ENCODE measurements at places on chromosomes 3 and 15.

- no peak for DNase-seq
Observed at GRCh38 chr3:134652886-134653630, 2.2 kb upstream of the KY start.

DNA sequence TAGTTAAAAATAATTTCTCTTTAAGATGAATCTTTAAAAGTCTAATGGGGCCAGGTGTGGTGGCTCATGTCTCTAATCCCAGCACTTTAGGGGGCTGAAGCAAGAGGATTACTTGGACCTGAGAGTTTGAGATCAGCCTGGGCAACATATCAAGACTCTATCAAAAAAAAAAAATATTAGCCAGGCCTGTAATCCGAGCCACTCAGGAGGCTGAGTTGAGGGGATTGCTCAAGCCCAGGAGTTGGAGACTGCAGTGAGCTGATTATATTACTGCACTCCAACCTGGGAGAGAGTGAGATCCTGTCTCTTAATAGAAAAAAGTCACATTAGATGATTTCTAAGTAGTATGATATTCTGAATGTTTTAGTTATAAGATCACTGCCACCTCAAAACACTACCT lies 322.0 kb upstream of the MANF start:
- no peak for DNase-seq

GRCh38 chr3:87179642-87180041 lies 47.5 kb upstream of the CHMP2B start:
- no peak for DNase-seq

GRCh38 chr3:151296226-151296625 lies 17.9 kb upstream of the P2RY14 start:
- DNase-seq: no peak

GRCh38 chr3:108677811-108678210 lies 79.4 kb downstream of the RETNLB start:
- DNase-seq: no peak

DNA sequence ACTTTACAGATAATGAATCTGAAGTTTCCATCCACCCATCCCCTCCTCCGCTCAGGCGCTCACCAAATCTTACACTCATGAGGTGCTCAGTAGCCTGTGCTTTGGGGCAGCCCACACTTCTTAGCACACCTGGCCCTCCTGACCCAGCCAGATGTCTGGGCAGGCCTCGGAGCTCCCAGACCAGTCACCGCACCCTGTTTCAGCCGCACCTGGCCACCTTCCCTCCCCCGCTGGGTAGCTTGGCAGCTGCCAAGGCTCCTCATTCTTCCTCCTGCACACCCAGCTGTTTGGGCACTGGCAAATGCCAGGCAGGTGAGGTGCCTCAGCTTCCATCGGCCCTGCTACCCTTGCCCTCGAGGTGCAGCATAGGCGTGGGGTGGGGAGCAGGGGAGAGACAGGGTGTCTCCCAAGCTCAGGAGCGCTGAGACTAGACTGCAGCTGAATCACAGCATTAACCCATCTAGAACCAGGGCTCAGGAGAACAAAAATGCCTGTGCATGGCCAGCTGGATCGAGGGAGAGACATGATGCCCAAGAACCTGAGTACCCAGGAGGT lies 45.8 kb downstream of the CDC25A start:
- DNase-seq: peak; percentile 56

DNA sequence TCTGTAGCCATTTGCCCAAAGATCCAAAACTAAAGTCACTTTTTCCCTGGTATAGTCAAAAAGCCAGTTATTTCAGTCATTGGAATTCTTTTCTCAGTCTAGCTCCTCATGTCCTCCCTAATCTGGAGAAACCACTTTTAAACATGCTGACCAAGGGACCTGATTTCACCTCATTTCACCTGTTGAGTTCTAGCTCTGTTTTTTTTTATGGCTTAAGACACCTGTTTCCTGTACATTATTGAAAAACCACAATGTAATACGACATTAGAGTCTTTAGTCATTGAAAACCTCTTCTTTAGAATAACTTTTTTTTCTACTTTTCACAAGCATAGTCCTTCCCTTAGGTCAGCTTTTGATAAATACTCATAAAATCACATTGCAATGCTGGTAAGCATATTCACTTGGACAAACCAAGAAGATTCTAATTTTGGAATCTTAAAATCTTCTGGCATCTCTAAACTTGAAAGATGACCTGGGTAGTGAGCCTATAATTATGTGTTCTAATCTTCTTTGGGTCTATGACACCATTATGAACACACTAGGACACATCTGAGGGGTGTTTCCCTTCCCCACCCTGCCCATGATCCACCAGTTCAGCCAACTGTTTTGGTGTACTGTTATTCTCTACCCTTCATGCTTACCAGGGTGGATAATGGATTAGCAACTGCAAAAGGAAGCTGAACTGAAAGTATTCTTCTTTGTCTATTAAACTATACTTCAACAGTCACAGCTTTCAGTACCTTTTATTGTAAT lies 103.5 kb upstream of the FXR1 start:
- no peak for DNase-seq

GRCh38 chr15:71223516-71223915 lies 108.2 kb downstream of the THSD4 start:
- DNase-seq: no peak

DNA sequence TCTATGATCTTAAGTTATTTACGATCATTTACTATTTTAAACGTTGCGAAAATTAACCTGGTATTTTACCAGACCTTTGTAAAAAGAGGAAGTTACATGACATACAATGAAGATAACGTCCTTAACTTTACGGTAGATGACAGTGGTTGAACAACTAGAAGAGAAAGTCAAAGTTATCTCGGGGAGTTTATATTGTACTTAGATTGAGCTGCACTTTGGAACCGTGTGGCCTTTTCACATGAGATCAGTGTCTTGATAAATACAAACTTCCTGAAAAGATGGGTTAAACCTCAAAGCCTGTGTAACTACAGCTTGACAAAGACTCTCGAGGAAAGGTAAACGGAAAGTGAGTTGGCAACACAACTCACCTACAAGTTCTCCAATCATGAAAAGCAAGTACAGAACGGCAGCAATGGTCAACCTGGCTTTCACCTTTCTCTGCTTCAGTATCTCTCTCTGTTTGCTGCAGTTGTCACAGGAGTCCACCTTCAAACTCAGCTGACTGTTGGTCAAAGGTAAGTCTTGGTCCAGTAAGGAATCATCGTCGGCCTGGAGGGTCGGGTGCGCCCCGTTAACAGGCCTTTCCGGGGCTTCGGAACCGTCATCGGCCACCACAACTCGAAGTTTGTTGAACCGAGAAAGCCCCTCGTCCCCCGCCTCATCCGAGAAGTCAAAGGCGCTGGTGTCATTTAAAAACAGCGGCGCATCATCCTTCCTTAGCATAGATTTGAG lies 793 bp downstream of the SLC30A4 start:
- DNase-seq: peak; percentile 11

GRCh38 chr3:188338086-188338485 lies 184.1 kb downstream of the LPP start:
- no peak for DNase-seq

DNA sequence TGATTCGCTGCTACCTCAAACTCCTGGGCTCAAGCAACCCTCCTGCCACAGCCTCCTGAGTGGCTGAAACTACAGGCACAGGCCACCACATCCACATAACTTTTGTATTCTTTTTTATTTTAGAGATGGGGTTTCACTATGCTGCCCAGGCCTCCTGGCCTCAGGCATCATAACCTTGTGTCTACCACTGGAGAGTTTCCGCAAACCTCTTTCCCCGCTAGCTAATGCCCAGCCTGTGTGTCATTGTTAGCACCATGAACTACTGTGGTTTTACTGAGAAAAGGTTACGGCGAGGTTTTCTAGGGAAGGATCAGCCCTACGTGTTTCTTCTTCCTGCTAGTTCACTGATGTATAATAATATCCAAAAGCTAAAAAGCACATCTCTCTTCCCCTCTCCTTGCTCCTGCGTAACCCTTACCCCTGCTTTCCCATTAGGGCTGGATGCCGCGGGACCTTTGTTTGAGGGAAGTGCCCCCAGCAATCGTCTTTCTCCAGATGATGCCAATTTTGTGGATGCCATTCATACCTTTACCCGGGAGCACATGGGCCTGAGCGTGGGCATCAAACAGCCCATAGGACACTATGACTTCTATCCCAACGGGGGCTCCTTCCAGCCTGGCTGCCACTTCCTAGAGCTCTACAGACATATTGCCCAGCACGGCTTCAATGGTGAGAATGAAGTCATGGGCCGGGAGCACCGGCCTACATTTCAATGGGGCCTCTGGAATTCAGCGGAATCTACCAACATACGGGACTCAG lies 113.7 kb downstream of the LIPC start:
- DNase-seq: no peak

- DNase-seq: no peak
Observed at GRCh38 chr3:160381470-160381869, 17.6 kb downstream of the IFT80 start.

- no peak for DNase-seq
Observed at GRCh38 chr3:61665121-61665520, 103.8 kb downstream of the PTPRG start.

DNA sequence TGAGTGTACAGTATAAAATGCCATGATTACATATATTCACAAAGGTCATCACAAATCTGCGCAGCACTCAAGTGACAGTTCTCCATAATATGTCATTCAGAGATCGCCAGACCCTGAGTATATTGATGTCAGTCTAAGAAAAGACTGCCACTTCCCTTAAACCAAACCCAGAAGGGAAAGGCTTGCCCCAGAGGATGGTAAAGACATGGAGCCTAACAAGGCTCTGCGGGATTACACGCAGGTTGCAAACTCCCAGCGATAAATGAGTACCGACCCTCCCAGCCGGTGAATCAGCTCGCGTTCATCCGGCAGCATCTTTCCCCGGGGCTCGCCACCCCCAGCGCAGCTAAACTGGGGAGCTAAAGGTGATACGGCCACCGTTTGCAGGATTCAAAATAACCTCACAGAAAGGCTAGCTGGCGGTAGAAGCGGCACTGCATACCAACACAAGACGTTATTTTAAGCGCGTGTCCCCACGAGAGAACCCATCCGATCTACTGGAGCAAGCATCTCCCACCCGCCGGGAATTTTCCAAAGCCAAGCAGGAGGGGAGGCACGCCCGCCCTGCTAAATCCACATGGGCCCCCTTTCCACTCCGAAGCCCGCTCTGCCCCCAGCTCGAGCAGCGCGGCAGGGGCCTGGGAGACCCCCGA lies 643 bp downstream of the MYO5A start:
- peak; percentile 24 for DNase-seq

GRCh38 chr15:69606921-69607500 lies 154.4 kb downstream of the RPLP1 start:
- DNase-seq: peak; percentile 34

DNA sequence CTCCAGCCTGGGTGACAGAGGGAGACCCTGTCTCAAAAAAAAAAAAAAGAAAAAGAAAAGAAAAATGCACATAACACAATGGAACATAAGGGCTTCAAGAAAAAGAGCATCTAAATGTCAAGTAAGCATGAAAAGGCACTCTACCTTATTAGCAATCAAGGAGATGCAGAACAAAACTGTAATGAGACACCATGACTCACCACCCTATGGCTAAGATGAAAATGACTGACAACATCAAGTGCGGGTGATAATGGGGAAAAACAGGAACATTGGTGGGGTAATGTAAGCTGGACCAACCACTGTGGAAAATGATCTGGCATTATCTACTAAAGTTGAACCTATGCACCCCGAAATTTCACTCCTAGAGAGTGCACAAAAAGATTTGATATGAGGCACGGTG lies 19.6 kb upstream of the NSMCE3 start:
- no peak for DNase-seq

DNA sequence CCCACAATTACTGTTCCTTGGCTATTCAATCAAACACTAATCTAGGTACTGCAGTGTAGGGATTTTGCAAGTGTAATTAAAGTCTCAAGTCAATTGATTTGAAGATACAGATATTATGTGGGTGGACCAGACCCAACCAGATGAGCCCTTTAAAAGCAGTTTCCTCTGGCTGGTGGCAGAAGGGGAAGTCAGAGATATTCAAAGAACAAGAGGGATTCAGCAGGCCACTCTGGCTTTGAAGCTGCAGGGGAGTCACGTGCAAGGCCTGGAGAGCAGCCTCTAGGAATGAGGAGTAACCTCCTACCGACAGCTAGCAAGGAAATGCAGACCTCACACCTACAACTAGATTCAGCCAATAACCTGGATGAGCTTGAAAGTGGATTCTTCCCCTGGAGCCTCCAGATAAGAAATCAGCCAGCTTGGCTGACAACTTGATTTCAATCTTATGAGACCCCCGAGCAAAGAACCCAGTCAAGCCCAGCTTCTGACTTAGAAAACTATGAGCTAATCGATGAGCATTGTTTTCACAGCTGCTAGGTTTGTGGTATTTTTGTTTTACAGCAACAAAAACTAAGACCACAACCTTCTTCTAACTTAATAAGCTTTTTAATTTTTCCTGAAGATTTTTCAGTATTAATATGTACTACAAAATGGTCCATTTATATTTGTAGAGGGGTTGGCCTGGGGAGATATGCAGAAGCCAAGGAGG lies 13.4 kb downstream of the HACD2 start:
- no peak for DNase-seq

GRCh38 chr3:196624907-196625306 lies 14.6 kb upstream of the NRROS start:
- DNase-seq: no peak

- DNase-seq: no peak
Observed at GRCh38 chr3:4506559-4507023, 13.4 kb downstream of the ITPR1 start.

DNA sequence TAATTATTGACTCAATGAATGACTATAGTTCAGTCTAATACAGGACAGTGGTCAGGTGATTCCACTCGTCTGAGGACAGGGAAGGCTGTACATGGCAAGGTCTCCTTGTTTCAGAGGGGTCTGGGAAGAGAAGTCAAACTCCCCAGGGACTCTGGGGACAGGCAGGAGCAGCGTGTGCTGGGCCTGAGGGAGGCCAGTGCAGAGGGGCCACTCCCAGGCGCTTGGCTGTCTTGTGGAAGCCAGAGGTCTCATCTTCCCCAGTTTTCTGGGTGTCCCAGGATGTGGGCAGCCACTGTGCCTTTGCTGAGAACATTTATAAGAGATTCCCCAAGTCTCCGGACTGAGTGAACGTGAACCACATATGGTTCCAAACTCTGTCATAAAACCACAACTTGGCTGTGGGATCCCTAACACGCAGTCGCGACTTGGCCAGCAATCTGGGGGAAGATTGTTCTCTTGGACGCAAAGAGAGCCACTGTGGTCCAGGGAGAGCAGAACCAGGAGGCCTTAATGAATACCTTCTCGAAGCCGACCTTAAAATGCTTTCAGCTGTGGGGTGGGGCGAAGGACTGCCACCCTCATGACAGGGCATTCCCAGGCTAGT lies 30.4 kb downstream of the BHLHE40 start:
- no peak for DNase-seq

DNA sequence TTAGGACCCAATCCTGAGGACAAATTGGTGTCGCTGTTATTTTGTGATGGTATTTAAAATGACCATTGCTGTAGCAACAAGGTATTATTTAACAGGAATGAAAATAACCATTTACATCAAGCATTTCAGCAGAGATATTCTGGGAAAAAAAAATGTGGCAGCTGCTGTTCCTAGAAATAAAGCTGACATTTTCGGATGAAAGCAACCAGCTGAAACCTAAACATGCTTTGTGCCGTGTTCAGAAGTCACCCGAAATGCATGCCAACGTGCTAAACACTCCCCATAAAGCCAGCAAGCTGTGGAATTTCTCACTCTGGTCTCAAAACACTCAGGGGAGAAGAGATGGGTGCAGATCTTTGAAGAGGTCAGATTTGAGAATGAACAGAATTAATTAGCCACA lies 31.5 kb upstream of the TAFA4 start:
- DNase-seq: no peak
